ENCODE measurements at places on chromosomes 2 and 18.
A peak's percentile ranks its signal among the peaks of the same experiment; 100 is the strongest.

DNA sequence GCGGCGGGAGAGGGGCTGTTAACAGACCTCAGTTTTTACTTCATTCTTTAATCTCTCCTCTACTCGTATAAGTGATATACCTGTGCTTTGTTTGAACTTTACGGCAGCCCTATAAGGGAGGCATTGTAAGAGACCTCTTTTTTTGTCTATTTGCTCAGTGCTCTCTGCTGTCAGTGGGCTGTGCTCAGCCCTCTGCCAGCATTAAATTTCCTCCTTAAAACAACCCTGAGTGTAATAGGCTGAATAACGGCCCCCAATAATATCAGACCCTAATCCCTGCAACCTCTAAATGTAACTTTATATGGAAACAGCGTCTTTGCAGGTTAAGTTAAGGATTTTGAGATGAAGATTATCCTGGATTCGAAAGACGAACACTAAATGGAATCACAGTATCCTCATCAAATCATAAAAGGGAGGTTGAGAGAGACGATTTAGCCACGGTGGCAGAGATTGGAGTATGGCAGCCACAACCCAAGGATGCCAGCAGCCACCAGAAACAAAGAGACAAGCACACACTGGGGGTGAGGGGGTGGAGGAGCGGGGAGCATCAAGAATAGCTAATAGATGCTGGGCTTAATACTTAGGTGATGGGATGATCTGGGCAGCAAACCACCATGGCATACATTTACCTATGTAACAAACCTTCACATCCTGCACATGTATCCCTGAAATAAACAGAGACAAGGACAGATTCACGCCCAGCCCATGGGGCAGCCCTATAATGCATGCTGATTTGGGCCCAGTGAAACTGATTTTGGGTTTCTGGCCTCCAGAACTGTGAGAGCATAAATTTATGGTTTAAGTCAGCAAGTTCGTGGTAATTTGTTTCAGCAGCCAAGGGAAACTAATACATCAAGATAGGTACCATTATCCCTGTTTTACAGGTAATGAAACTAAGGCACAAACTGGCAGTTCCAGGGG is 894 bp upstream of the FARSB start:
- no peak for DNase-seq

- DNase-seq: no peak
Observed at GRCh38 chr18:79590191-79591031, 89.2 kb upstream of the CTDP1 start.

- DNase-seq: peak; percentile 62
Observed at GRCh38 chr2:47344890-47345589, 57.9 kb upstream of the MSH2 start.

- peak; percentile 60 for DNase-seq
Observed at GRCh38 chr2:72917138-72917876, at the start of gene EMX1. Gene EMX1 (plus strand): TSS chr2:72917519. CDS start chr2:72917853, 334 bp downstream.

Data from liver (tissue), 10 donors.